ENCODE measurements at places on chromosomes 7 and 10.
A peak's percentile ranks its signal among the peaks of the same experiment; 100 is the strongest.

DNA sequence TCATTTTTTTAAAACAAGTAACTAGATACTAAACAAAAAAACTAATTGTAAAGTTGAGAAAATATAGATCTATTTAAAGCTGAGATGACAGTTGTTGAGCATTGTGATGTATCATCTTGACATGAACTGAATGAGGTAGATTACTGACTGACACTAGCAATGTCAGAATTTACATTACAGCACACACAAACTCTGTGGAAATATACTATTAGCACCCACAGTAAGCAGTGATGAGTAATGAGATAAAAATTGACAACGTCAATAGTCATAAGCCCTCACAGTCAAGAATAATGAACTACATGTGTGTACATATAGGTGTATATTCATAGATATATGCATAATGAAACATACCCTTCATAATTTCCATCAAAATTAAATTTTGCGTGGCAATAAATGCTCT, 368.4 kb downstream of the TFEC start:
- peak; percentile 46 for DNase-seq

GRCh38 chr10:49038711-49039110, 76.6 kb downstream of the VSTM4 start:
- DNase-seq = no peak

- no peak for DNase-seq
Measured at GRCh38 chr10:12243864-12244620, 48.1 kb downstream of the CDC123 start.

- DNase-seq = no peak
Measured at GRCh38 chr7:158494162-158494586, 93.4 kb downstream of the PTPRN2 start.

GRCh38 chr10:117477211-117477947, 65.2 kb upstream of the EMX2 start:
- DNase-seq = no peak

DNA sequence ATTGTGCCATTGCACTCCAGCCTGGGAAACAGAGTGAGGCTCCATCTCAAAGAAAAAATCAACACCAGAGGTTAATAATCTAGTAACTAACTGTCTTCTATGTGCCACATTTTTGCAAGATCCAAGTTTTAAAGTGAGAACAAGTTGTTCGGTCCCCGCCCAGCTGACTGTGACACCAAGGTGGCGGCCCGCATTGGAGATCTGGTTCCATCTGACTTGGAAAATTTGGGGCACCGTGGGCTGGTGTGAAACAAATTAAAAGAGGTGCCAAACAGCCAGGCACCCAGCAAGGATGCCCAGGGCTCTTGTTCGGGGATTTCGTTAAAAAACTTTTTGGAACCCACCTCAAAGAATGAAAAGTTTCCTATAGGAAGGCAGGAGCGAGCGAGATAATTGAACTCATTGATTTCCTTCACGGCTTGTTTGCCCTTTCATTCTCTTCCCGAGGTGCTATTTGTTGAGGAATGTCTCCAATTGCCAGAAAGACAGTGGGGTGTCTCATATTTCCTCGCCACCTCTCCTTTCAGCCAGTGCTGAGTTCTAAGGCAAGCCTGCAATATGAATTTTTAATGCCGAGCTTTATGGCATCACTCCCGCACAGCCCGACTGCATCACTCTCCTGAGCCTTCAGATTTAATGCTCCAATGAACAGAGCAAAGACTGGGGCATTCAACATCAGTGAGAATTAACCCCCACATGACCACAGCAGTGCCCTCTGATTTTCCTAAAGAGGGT, 156.9 kb upstream of the SH2B2 start:
- no peak for DNase-seq

DNA sequence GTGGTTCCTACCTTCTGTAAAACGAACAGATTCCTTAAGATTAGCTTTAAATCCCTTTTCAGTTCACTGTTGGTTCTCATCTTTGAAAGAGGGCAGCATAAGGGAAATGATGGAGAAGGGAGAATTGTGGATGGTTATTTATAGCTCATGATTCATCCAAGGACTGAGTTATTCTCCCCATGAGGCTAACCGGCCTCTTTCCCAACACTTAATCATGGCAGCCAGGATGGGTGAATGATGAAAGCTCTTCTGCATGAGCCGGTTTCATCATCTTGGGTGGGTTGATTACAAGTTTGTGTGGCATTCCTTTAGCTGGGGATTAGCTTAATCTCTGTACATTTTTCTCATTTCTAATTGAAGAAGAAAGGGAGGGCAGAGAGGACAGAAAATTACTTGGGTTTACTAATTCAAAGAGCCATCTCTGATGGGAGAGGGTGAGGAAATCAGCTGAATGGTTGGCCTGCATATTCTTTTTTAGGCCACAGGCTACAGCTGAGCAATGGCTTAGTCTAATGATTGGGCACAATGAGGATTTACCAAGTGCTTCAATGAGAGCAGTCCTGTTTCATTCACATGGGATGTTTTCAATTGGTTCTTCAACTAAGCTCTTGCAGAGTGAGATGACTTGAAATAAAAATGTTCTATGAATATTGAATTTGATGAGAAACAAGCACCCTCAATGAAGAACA, 250.0 kb downstream of the BMPER start:
- peak; percentile 55 for DNase-seq

GRCh38 chr7:7321681-7322080, 139.3 kb downstream of the C1GALT1 start:
- no peak for DNase-seq

- DNase-seq = no peak
Measured at GRCh38 chr7:80216996-80217842, 82.6 kb downstream of the GNAI1 start.

- DNase-seq = no peak
Measured at GRCh38 chr7:44064791-44065430, 456 bp downstream of the PGAM2 start.

GRCh38 chr7:119090851-119091250, 866.3 kb downstream of the ANKRD7 start:
- peak; percentile 39 for DNase-seq

DNA sequence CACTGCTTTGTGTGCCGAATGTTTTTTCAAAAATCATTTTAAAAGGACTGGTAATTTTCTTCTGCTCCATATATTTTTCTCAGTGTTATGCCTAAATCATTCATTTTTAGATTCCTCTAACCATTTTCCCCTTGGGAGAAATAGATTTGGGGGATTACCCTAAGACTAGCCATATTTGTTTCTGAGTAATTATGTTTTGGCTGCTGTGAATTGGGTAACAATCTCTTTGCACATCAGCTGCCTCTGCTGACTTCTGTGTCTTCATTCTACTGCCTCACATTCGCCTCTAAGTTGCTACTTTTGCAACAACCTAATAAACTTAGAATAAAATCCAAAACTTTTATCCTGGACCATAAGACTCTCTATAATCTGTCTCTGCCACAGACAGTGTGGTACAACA, 18.5 kb upstream of the MRC1 start:
- no peak for DNase-seq

DNA sequence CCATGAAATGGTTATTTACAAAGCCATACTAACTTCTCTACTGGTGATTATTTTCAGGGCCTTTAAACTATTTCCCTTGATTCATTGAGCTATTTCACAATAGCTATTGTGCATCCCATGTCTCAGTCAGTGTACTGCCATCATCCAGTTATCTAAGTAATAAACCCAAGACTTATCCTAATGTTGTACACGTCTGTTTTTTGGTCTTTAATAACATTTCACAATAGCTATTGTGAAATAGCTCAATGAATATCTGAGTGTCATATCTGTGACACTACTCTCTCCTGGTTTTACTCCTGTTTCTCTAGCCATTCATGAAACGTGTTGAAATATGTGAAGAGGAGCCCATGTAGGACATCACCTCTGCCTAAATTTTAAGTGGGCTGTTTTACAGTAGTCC, 36.5 kb upstream of the TMEM140 start:
- DNase-seq = no peak

- DNase-seq = peak; percentile 87
Measured at GRCh38 chr7:134693256-134693655, 46.6 kb downstream of the BPGM start.

DNA sequence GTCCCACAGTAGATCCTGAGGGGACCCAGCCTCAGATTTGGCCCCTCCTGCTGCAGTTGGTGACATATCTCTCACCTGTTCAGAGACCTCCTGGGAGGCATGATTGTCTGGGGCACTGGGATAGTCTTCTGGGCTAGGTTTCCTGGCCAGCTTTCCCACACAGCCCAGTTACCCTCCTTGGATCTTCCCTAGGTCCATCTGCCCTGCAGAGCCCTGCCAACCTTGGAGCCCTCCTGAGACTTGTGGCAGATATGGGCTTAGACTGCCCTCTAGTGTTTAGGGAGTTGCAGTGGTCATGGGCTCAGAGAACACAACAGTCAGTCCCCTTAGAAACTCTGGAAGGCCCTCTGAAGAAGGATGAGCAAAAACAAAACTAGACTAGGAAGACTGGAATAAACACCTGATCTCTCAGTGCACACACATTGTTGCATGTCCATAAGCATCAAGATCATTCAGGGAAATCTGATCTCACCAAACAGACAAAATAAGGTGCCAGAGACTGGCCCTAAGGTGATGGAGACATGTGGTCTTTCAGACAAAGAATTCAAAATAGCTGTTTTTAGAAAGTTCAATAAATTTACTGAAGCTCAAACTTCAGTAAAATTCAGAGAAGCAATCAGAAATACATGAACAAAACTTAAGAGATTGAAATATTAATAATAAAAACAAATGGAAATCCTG, 324.6 kb downstream of the ATRNL1 start:
- DNase-seq = peak; percentile 69

GRCh38 chr10:71700731-71701368, 18.7 kb downstream of the C10orf105 start:
- no peak for DNase-seq

DNA sequence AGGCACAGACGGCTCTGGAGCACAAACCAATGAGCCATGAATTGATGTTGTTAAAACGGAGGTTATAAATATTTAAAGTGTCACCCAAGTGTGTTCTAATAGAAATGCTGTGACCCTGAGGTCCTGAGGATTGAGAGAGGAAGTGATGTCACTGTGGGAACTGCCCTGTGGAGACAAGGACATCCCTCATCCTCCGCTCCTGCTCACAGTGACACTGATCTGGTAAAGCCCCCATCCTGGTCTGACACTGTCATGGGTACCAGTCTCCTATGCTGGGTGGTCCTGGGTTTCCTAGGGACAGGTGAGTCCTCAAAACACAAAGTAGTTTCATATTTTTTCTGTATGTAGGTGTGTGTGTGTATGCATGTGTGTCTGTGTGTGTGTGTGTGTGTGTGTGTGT, 237.9 kb upstream of the PRSS1 start:
- no peak for DNase-seq

GRCh38 chr10:53115660-53116059, 343.1 kb upstream of the MBL2 start:
- no peak for DNase-seq

GRCh38 chr7:22782616-22783232, 39.9 kb downstream of the TOMM7 start:
- DNase-seq = peak; percentile 49

- DNase-seq = no peak
Measured at GRCh38 chr7:151377406-151377805, 32.4 kb downstream of the WDR86 start.

- DNase-seq = no peak
Measured at GRCh38 chr10:71462062-71462935, 65.6 kb downstream of the CDH23 start.

DNA sequence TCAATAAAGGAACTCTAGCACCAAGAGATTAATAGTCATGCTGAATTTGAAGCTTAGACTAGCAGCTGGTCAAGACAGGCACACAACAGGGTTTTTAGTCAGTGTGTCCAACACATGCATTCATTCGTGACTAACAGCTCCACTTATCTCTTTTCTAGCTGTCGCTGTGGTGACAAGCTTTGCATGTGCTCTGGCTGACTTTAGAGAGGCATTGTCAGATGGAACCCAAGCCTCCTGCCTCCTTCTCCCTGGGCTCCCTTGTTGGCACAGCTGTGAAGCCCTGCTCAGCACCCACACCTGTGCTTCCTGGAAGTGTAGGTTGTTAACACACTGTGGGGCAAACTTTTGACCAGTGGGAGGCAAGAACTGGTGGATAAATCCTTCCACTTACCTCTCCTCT, 9.8 kb upstream of the AGK start:
- DNase-seq = no peak

- DNase-seq = no peak
Measured at GRCh38 chr7:85566095-85566794, 379.4 kb upstream of the SEMA3D start.

DNA sequence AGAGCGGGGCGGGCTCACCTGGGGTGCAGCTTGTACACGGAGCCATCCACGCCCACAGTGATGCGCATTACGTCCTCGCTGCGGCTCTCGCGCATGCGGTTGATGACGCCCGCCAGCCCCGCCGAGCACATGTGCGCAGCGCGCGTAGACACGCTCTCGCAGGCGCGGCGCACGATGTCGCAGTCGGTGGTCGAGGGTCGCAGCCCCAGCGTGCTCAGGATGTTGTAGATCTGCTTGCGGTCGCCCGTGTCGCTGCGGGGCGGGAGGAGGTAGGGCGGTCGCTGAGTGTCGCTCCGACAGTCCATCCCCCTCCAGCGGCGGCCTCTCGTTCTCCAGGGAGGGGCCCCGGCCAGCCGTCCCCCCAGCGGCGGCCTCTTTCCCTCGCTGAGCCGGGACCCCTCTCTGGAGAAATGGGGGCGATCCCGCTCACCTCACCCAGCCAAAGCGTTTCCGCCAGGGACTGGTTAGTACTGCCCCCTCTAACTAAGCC, 4.4 kb upstream of the MYL7 start:
- no peak for DNase-seq

DNA sequence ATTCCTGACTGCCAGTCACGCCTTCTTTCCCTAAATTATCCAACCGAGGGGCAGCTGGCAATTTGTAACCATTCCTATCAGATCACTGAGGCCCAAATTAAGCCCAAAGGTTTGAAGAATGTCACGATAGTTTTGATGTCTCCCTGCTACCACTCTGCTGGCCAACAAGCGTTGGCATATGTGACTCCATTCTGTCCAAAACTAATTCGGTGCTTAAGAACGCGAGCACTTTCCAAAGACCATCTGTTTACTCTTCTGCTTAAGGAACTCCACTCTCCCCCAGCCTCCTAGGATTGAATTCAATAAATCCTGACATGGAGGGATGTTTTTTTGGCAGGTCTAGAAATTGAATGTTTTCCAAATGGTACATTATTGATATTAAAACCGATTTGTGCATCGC, 131.5 kb upstream of the CTBP2 start:
- no peak for DNase-seq

DNA sequence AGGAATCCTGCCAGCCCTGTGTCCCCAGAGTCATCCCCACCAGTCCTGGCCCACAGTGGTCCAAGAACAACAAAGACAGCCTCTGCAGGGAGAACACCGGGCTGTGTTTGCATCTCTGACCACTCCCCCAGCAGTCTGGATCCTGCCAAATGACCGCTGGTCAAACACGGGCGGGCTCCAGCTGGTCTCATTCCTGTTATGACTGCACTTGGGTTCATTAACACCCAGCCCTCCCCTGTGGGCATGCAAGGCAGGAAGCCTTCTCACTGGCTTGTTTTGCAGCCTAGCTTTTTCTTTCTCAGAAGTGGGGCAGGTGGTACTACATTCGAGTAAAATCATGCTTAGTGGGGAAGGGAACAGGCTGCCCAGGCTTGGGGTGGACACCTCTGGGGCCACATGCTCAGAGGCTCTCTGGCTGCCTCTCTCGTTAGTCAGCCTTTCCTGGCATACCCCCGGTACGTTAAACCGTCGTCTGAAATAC, 190.0 kb downstream of the PLXNA4 start:
- DNase-seq = no peak

Measured in RKO (cell line).